ENCODE measurements at places on chromosomes 11 and 22.

- no peak for DNase-seq
Observed at GRCh38 chr11:2630679-2631078, 69.1 kb downstream of the KCNQ1OT1 start.

DNA sequence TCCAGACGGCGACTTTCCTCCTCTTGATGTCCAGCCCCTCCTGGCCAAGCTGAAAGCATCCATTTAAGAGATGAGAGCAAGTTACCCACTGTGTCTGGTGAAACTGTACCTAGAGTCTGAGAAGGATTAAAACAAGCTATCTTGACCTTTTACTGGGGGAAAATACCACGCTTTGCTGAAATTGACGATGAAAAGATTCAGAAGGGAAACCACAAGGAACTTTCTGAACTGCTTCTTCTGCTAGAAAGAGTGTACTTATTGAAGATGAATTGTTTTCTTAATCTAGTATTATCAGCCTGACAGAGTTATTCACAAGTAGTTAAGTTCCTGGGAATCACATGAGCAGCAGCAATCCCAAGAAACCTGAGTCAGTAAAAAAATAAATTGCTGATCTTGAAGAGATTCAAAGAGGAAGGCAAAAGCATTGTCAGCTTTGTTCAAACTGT, 13.1 kb upstream of the MS4A6A start:
- no peak for DNase-seq

- no peak for DNase-seq
Observed at GRCh38 chr11:94243571-94244515, 60.5 kb upstream of the IZUMO1R start.

DNA sequence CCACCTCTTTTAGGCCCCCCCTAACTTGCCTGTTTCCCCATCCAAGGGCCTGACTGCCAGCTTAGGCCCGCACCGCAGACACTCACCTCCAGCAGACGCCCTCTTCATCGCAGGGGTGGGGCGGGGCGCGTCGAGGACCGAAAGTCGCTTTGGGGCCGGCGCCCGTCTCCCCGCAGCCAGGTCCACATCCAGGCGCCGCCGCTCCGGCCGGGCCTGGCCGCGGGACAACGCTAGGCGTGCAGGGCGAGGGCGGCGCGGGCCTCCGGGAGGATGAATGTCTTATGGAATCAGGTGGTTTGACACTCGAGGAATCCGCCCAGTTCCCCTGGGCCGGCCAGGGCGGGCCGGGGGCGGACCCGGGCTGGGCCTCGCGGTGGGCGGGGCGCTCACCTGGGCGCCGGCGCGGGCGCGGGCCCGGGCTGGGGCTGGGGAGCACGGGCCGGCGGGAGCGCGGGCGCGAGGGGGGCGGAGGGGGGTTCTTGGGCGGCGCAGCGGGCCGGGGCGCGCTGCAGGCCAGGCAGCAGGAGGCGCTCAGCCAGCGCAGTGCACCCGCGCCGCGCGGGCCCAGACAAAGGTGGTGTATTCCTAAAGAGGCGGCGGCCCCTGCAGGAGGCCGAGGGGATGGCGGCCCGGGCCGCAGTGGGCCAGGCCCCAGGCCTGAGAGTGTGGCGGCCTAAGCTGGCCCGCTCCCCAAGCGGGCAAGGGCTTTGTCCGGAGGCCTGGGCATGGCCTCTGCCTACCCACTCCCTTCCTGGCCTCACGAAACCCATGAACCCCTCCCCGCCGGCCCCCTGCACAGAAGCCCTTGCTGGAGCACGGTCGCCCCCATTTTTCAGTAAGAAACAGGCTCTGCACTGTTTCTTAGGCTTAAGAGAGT, 177.6 kb downstream of the IGLL1 start:
- DNase-seq: no peak

- DNase-seq: no peak
Observed at GRCh38 chr22:37961062-37961461, 7.6 kb downstream of the POLR2F start.

DNA sequence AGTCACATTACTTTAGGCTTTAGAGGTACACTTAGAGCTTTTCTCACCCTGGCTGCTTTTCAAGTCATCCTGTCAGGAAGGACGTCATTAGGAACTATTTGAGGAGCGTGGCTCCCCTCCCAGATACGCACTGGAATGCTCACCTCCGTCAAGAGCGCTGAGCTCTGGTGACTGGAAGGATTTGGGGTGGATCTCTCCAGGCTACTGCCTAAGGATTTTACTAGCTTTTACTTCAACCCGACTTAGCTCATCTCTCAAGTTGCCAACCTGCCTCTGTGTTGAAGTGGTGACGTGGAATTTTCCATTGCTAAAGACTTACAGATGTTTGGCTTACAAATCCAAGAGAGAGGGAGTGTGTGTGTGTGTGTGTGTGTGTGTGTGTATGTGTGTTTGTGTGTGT, 355.3 kb upstream of the CCDC90B start:
- DNase-seq: no peak

- DNase-seq: no peak
Observed at GRCh38 chr11:59008947-59009346, 69.7 kb downstream of the GLYATL1 start.

DNA sequence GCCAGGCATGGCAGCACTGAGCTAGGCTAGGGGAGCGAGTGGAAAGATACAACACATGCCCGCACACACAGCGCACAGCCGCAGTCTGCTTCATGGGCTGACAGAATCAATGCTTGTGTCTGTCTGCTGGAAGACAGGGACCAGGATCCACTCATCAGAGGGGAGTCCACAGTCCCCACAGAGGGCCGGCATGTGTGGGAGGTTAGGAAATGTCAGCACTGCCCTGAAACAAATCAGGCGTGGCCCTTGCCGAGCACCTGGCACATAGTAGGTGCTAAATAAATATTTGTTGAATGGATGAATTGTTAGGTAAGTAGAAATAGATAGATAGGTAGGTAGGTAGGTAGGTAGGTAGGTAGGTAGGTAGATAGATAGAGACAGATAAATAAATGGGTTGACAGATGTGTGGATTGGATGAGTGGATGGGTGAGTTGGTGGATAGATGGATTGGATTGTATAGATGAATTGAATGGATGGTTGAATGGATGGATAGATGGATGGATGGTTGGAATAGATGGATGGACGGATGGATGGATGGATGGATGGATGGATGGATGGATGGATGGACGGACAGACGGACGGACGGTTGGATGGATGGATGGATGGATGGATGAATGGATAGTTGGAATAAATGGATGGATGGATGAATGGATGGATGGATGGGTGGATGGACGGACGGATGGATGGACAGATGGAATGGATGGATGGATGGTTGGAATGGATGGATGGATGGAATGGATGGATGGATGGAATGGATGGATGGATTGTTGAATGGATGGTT, 3.3 kb downstream of the SLC22A12 start:
- no peak for DNase-seq
